H54 (cell line): ENCODE measurements at places on chromosomes 3 and 15.

GRCh38 chr3:179921500-179921899 lies 115.2 kb downstream of the PEX5L start:
- DNase-seq = no peak

- no peak for DNase-seq
Observed at GRCh38 chr3:107236655-107237337, 140.4 kb upstream of the CCDC54 start.

GRCh38 chr3:167631471-167631870 lies 22.3 kb downstream of the WDR49 start:
- no peak for DNase-seq

GRCh38 chr15:90059208-90059985 lies 42.9 kb downstream of the IDH2 start:
- DNase-seq = no peak

DNA sequence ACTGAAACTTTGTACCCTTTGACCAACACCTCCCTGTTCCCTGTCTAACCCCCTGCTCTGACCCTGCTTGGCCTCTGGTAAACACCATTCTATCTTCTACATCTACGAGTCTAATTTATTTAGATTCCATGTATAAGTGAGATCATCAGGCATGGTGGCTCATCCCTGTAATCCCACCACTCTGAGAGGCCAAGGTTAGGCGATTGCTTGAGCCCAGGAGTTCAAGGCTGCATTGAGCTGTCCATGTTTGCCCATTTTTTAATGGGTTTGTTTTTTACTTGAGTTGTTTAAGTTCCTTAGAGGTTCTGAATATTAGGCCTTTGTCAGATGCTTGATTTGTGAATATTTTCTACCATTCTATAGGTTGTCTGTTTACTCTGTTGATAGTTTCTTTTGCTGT lies 16.9 kb downstream of the FBXW12 start:
- no peak for DNase-seq

DNA sequence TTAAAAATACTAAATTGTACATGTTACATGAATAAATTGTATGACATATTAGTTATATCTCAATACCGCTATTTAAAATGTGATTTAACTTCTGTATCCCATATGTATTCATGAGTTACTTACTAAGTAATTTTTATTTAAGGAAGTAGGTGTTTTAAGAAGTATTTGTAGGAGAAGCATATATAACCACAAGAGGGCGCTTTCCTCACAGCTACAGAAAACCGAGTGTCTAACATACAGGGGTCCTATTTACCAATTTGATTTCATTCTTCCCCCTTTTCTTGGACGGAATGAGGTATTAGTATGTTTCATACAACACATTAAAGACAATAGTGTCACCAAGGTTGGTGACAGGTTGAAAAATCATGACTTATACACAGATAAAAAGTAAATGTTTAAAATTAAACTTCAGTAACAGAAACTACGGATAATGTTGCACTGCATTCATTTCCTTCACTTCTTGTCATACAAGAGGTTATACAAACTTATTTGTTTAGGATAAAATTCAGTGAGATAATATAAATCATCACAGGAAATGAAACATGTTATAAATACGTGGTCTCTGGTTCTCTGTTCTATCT lies 253.6 kb downstream of the MAGI1 start:
- peak; percentile 7 for DNase-seq

DNA sequence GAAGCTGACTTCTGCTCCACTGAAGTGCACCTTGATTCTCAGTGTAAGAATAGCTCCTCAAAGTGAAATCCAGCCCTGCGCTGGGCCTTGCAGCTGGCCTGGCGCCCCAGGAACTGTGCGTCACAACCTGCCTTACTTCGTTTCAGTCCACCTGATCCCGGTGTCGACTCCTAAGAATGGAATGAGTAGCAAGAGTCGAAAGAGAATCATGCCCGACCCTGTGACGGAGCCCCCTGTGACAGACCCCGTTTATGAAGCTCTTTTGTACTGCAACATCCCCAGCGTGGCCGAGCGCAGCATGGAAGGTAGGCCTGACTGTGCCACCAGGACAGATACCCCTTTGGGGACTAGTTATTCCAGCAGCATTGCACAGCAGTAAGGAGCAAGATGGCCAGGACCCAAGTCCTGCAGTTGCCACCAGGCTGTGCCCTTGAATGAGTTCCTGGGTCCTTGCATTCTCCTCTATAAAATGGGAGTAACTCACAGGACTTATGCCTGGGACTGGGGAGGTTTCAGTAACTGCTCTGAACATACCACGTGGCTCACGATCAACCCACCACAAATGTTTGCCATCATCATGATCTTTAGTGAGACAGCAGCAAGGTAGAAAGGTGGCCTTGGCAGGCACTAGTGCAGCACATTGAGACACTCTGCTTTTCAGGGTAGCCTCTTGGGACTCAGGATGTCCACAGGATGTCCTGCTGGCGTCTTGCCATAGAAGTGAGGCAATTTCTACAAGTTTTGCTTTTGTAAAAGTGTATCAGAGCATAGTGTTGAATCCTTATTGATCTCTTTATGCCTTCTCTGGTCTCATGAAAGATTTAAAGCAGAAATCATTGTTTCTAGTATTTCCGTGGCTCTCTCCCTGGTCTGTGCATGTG lies 46.8 kb downstream of the PXYLP1 start:
- no peak for DNase-seq

- peak; percentile 72 for DNase-seq
Observed at GRCh38 chr3:129413687-129414506, 14.5 kb downstream of the EFCAB12 start.

DNA sequence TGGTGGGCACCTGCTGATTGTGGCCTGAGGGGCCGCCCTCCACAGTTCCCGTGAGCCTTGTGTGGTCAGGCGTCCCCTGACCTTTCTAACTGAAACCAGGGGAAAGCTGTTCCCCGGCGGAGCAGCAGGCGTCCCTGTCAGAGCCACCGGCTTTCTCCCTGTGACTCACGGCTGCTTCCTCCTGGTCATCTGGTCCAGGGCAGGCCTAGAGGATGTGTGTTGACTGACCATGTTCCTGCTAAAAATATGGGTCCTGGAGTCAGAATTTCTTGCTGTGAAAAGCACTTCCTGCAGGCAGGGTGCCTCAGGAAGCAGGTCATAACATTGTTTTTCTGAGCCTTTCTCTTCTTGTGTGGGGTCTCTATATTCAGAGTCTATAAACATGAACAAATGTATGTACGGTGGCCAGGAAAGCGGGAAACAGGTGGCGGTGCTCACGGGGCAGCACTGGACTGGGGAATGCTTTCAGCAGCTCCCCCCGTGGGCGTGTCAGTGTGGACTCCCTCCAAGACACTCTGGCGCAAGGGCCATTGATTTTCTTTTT lies 38.4 kb upstream of the CGNL1 start:
- peak; percentile 38 for DNase-seq

DNA sequence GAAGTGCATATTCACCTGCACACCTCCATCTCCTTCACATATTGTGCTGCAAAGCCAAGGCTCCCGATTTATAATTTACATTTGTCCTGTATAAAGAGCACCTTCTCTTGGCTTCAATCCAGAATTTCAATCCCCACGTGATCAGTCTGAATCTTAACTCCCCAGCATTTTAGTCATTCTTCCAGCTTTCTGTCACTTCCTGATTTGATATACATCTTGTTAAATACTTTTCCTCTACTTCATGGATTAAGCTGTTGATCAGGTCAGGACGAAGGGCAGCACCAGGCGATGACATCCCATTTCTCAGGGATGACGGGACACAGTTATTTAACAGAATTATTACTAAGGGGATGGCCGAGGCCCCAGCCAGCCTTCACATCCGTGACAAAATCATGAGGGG lies 212.5 kb downstream of the EPHB1 start:
- DNase-seq = no peak

GRCh38 chr3:155664925-155665695 lies 79.8 kb downstream of the PLCH1 start:
- DNase-seq = peak; percentile 13

DNA sequence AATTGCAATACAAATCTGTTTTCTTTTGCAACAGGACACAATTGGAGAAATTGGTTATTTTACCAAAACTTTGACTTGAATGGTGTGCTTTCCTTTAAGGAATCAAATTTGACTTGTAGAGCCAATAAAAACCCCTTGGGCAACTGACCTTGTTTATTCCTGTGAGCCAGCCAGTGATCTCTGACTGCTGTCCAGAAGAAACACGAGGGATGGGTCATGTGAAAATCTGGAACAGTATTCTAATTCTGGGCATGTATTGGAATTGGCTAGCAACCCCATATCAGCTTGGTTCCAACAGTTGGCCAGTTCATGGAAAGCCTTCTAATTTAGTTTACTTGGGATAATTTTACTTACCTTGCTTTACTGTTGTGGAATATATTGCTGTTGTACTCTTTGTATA lies 19.1 kb upstream of the HHATL start:
- DNase-seq = no peak

DNA sequence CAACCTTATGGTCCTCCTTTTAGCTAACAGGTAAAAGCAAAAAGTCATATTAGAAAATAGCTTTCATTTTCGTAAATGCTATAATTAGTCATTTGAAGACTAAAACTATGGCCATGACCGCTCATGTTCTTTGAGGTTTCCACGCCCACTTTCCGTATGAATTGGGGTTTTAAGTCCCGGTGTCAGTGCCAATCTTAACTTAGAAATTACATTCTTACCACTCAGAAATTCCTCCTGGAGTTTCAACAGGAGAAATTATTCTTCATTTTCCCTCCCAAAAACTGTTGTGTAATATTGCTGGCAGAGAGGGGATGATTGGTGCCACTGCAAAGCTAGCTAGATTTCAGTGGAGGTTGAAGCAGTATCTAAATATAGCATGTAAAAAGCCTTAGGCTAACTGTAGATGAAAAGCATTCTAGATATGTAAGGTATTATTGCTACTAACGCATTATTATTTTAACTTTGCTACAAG lies 71.0 kb upstream of the MDFIC2 start:
- no peak for DNase-seq

DNA sequence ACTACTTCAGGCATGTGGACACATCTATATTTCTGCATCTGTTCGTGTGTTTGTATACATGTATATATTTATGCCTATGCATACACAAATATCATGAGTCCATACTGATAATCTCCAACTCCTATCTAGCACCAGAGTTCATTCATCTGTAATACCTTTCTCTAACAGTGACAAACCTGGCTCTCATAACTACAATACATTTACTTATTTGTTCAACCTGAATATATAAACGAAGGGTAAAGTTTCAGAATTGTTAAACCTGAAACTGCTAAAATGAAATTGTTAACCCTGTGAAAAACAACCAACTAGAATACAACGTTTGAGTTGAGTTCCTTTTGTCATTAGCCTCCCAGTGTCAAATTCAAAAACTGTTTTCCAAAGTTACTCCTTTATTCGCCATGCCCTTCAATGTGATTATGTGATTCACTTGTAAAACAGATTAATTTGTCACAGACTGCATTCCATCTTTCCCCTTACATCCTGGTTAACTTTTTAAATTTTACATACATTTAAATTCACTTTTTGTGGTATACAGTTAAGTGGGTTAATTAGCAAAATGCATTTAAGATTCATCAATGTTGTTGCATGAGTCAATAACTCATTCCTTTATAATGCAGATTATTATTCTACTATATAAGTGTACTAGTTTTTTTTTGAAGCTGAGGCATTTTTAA lies 58.5 kb downstream of the PIK3R4 start:
- DNase-seq = no peak

DNA sequence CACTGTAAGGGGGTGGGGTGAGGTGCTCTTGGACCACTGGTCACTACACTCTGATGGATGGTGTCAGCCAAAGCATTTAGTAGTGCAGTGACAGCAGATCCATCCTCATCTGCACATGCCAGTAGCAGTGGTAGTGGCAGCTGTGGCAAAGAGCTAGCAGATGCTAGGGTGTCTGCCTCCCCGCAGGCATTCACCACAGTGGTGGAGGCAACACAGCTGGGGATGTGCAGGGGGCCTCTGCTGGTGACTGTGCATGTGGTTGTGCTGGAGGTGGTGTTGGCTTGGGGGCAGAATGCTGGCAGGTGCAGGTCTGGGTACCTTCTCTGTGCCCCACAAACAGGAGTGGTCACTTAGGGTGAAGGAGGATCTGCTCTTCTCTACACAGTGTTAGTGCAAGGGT lies 19.4 kb upstream of the DCUN1D1 start:
- no peak for DNase-seq

DNA sequence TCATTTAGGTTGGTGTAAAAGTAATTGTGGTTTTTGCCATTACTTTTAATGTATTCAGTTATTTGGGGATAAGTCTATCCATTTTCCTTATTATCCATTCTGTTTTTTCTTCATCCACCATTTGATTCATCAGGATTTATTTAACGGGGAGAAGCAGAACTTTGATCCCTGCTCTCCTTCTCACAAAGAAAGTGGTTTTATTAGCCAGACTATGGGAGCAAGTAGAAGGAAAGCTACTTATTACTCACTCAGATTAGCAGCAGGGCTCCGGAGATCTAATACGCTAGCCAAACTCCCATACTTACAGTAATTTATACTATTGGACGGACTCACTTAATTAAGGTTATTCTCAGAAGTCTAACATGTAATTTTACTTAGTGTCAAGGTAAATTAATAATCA lies 14.7 kb upstream of the TMEM87A start:
- DNase-seq = no peak
